ENCODE measurements at places on chromosomes 12 and 14.
A peak's percentile ranks its signal among the peaks of the same experiment; 100 is the strongest.

DNA sequence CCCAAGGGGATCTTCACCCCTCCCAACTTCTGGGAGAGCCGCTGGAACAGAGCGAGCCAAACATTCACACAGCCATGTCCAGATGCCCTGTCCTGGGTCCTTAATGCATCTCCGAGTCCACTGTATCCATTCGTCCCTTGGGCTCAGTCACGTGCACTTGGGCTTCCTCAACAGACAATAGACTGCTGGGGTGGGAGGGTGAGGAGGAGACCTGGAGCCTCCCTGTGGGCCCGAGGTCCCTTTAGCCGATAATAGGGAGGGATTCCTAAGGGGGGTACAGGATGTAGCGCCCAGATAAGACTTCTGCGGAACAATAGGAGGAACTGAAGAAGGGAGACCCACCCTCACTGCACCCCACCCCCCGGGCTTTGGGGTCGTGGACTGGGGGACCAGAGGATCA lies 6.7 kb downstream of the ARHGEF25 start:
- DNase-seq = no peak

GRCh38 chr14:78610994-78611393 lies 440.8 kb downstream of the NRXN3 start:
- DNase-seq = no peak

GRCh38 chr14:26332966-26333365 lies 264.9 kb downstream of the NOVA1 start:
- DNase-seq = no peak

DNA sequence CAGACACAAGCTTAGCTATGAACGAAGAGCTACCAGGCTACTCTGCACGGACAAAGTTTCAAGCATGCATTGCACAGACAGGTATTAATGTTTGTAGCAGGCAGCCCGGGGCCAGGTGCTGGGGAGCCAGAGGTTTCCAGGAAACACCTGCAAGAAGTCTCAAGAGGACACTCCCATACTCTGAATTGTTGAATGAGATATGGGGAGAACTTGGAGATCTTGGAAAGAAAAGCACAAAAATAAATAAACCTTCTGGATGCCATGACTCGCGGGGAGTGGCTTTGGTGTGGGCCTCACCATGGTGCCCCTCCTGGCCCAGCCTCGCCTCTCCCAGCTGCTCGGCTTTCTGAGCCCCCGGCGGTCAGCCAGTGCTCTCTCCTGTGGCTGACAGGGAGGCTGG lies 186.8 kb downstream of the TTC7B start:
- no peak for DNase-seq

GRCh38 chr12:50621399-50622300 lies 116.9 kb downstream of the DIP2B start:
- DNase-seq = no peak

- no peak for DNase-seq
Observed at GRCh38 chr12:24139035-24139434, 189.6 kb upstream of the SOX5 start.

- no peak for DNase-seq
Observed at GRCh38 chr14:21317398-21317797, 37.5 kb downstream of the RPGRIP1 start.

GRCh38 chr12:48796976-48797375 lies 8.1 kb upstream of the ADCY6 start:
- no peak for DNase-seq

DNA sequence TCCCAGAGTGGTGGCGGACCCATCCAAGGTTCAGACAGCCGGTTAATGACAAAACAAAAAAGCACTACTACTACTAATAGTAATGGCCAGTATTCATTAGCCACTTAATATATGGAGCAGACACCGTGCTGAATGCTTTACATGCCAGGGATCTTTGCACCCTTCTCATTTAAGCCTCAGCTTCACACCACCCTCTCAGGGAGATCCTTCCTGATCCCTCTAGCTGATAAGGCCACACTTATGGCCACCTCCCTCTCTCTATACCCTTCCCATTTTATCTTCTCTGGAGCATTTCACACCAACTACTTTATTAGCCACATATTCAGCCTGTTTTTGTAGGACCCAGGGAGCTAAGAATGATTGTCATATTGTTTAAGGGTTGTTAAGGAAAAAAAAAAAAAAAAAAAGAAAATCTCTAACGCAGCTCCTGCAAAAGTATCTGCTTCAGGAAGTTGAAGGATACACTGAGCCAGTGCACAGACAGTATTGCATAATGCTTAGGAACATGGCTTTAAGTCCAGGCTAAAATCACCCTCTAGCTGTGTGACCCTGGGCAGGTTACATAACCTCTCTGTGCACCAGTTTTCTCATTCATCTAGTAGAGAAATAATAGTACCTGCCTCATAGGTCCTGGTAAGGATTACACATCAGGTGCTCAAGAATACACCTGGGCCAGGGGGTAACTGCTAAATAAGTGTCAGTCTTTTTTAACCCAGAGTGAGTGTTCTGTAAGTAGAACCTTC lies 29.4 kb downstream of the NUAK1 start:
- DNase-seq = no peak

GRCh38 chr14:98951031-98951430 lies 321.0 kb downstream of the BCL11B start:
- DNase-seq = no peak

DNA sequence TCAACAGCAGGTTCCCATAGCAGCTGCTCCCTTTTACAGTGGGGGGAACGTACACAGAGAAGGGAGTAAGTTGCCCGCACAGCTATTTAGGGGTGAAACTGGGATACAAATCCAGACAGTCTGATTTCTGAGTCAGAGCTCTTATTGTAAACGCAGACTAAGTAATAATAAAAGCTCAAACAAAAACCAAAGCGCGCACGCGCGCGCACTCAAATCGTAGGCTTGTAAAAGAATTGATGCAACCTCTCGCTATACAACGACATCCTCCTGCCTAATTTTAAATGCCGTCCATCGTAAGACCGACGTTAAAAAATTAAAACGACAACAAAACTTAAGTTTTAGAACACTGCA lies 747 bp upstream of the DACT1 start:
- DNase-seq = peak; percentile 23

- DNase-seq = no peak
Observed at GRCh38 chr14:64580467-64580866, 30.7 kb downstream of the PPP1R36 start.

DNA sequence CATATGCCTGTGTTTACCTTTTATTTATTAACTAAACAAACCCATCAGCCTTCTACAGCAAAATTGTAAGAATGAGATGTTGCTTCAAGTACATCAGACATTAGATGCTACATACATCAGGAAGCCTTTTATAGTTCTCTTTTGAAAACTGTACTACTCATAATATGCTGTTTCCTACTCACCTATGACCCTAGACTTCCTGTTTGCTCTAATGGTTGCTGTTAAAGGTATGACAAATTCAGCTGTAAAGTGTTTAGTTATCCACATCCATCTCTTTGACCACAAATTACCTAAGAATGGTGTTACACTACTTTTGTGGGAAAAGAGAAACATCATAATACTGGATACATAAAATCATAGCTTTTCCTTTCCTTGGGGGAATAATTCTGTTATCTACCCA lies 220.0 kb downstream of the RAD51B start:
- DNase-seq = no peak

- no peak for DNase-seq
Observed at GRCh38 chr14:28596391-28596790, 170.2 kb upstream of the FOXG1 start.

- DNase-seq = no peak
Observed at GRCh38 chr12:113151655-113152054, 2.1 kb downstream of the CFAP73 start.

GRCh38 chr12:44063671-44064070 lies 227.8 kb downstream of the TMEM117 start:
- DNase-seq = no peak

DNA sequence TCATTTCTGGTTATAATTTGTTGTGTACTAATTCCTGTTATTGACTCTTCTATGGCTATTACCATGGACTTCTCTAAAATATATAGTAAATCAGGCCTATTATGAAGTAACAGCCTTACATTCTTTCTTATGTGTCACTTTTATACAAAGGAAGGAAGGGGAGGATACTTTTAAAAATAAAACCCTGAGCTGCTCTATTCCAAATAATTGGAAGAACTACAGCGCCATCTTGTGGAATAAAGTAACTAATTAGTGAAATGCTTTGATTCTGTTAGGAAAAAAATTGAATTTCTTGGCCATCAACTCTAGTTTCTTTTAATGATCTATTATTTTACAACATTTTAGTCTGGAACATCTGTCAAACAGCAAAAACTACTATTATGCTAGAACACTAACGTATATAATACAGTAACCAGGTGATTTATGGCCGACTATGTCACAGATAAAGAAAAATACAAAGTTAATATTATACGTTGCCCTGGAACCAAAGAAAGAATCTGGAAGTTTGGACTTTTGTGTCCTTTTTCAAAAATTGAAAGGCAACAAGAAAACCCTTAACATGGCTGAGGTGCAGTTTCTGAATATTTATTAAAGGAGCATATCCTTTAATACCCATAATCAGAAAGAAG lies 55.0 kb upstream of the NELL2 start:
- DNase-seq = no peak

DNA sequence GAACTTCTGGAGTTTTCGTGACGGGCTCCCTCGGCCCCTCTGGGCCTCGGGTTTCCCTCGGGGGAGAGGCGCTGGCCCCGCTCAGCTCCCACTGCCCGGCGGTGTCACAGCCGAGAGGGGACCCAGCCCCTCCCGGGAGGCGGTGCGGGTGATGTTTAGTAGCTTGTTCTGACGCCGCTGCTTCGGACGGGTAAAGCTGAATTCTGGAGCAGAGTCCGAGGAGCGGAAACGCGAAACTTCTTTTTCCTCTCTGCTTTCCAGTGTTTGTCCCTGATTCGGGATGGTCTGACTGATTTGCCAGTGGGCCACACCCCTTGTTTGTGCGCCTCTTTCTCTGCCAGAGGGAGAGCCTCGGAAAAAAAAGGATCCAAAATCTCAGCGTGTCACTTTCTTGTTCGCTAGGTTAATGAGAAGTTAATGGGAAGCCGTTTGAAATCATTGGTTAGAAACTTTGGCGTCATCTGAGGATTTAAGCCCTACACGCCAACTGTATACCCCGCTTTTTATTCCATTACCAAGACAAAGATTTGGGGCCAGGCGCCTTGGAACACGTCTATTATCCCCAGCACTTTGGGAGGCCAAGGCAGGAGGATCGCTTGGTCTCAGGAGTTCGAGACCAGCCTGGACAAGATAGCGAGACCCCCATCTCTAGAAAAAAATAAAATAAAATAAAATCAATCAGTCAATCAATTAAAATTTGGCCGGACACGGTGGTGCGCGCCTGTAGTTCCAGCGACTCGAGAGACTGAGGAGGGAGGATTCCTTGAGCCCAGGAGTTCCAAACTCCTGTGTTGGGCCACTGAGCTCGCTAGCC lies 756 bp downstream of the TULP3 start:
- peak; percentile 20 for DNase-seq

DNA sequence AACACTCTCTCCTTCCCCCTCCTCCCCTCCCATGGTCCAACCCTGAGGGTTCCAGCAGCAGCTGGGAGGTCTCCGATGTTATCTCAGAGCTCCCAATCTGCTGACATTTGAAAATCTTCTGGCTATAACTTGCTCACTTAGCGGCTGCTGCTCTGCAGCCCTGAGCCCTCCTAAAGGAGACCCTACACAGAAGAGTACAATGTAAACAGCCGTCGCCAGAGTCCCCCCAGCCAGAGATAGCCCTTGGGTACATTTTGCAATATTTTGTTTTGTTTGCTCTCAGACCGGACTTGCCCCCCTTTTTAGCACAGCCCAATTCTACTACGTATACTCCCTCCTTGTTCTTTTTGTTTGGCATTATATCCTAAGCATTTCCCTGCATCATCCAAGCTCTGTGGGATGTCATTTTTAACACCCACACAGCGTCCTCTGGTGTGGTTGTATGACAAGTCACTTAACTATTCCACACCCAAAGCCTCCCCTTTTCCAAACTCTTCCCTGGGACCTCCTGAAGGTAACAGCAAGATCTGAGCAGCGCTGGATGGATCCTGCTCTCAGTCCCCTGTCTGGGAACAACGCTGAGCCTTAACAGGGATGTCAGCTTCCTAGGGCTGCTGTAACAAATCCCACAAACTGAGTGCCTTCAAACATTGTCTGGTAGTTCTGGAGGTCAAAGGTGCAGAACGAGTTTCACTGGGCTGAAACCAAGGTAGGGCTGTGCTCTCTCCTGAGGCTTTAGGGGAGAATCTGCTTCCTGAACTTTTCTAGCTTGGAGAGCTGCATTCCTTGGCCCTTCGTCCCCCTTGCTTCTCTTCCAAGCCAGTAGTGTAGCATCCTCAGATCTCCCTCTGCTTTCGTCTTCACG lies 25.3 kb upstream of the TCL1B start:
- DNase-seq = no peak

Measured in activated CD4-positive, alpha-beta T cell treated with anti-CD3 and anti-CD28 coated beads for 1 hour (primary cell).